ENCODE measurements at places on chromosomes 16 and 17.

DNA sequence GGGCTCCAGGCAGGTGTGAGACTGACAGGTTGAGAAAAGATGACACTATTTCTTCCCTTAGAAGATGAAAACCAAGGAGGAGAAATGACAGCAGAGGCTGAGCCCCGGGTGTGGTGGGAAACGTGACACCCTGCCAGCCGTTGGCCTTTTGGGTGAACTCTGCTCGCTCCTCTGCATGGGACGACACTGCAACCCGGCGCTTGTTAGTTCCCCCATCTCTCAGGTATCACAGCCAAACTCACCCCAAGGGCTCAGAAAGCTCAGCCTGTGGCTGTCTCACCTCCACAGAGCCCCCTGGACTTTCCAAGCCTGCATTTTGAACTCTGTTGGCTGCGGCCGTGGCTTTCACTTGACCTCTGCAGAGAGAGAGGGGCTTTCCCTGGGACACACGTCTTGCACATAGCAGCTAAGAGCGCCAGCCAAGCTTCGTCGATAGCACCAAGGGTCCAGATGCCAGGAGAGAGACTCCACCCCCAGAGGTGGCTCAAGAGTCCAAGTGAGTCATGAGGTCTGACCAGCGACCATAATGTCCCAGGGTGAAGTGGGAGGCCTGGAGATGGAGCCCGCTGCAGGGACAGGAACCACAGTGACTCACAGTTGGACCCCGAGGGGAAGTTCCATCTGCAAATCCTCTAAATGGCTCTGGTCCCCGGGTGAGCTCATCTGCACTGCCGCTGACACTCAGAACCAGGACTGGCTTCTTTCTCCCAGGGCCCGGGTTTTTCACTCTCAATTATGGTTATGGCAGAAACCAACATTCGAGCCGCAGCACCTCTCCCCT lies 301.9 kb downstream of the SOX9 start:
- no peak overlapping the region for H3K27ac ChIP-seq
- H3K36me3 ChIP-seq: no peaks in the 10 kb centered on the region
- peaks cover 4% of the 10 kb centered on the region for H3K4me1 ChIP-seq
- H3K4me3 ChIP-seq: no peak overlapping the region
- no peaks in the 10 kb centered on the region for H3K27me3 ChIP-seq

DNA sequence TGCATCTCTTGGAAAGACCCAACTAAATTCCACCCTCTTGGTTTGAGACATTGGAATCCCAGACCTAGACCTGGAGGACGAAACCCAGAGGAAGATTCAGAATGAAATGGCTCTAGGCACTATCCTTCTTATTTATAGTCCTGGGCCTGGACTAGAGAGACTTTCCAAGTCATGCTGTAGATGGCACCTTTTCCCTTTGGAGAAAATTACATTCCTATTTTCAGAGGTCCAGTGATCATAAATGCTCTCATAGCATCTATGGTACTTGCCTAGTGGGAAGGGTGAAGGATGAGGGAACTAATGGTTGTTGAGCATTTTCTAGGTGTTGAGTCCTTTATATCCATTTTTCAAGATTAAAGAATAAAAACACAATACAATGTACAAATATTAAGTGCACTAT lies 37.1 kb downstream of the SPACA3 start:
- H3K36me3 ChIP-seq: no peaks in the 10 kb centered on the region
- H3K27me3 ChIP-seq: peaks cover 20% of the 10 kb centered on the region
- no peaks in the 10 kb centered on the region for H3K4me1 ChIP-seq

DNA sequence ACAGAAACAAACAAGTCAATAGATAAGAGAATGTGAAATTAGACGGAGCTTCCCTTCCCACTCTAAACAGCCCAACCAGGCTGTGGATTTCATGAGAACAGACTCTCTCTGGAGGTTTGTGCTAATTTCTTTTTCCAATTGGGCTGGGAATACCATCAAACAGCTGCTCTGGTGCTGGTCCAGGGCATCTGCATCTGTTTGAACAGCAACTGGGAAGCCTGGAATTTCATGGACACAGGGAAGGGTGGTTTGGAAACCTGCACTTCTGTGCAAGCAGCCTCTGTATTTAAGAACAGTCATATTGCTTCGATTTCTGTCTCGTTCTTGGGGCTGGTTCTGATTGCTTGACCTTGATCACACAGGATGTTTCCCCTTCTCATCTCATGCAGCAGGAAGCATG lies 88.7 kb downstream of the FOXL1 start:
- H3K36me3 ChIP-seq: no peaks in the 10 kb centered on the region
- DNase-seq: no peak
- peaks cover 7% of the 10 kb centered on the region for H3K27me3 ChIP-seq
- no peak overlapping the region for H3K4me3 ChIP-seq

DNA sequence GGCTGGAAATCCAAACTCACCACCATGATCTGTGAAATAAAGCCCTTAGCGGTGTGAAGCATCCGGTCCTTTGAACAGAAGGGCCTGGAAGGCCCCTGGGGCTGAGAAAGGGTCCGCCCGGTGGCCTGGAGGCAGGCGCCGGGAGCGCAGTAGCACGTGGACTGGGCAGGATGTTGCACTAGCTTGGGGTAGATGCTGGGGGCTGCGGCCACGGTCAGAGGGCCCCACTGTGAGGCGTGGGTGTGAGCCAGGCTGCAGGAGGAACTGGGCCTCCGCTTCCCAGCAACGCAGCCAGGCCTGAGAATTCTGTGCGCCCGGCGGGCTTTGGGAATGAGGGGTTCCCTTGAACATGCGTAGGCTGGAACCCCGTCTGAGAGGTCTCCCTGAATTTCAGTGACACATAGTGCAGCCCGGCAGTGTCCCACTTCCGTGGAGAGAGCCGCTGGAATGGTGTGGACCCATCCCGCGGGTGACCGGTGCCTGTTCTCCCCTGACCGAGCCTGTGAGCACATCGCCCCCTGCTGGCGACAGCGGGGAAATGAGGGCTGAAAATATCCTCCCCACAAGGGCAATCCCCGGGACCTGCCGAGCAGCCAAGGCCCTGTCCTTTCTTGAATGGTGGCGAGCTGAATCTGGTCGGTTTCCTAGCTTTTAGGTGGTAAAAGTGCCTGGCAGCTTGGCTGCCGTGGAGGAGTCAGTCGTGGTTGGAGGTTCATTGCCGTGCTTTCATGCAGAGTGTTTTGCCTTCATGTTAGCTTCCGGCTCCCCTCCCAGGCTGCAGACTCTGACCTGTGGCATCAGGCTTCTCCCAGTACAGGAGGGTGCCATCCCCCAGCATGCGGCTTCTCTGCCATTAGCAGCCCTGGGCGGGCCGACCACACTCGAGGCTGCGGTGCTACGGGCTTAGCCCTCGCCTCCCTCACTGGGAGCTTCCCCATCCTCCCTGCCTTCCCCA lies 43.8 kb downstream of the DNAJA2 start:
- H3K27ac ChIP-seq: no peak overlapping the region
- no peak overlapping the region for H3K4me3 ChIP-seq
- no peaks in the 10 kb centered on the region for H3K4me1 ChIP-seq
- no peaks in the 10 kb centered on the region for H3K27me3 ChIP-seq
- DNase-seq: peak; percentile 76

DNA sequence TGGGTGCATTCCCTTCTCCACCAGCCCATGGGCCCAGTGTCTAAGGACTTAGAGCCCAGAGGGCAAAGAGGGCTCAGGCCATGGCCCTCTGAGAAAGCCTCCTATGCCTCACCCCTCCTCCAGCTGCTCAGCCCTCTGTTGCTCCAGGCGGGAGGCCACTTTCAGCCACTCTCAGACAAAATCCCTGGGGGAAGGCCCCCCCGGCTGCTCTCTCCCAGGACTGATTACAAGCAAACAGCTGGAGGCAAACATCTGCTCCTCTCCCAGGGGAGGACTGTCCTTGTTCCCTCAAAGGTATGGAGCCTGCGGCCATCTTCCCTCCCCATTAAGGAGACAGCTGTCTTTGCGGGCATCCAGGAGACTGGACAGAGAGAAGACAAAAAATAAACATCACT lies 54.9 kb upstream of the DLX4 start:
- peaks cover 95% of the 10 kb centered on the region for H3K27me3 ChIP-seq
- DNase-seq: no peak
- no peak overlapping the region for H3K27ac ChIP-seq
- no peak overlapping the region for H3K4me3 ChIP-seq
- H3K4me1 ChIP-seq: peaks cover 7% of the 10 kb centered on the region
- H3K36me3 ChIP-seq: no peaks in the 10 kb centered on the region

- H3K4me1 ChIP-seq: peaks cover 3% of the 10 kb centered on the region
- no peak overlapping the region for H3K27ac ChIP-seq
- peaks cover 56% of the 10 kb centered on the region for H3K36me3 ChIP-seq
- DNase-seq: no peak
- no peaks in the 10 kb centered on the region for H3K27me3 ChIP-seq
These were observed 15.7 kb downstream of the MVP start for GRCh38 chr16:29835926-29836325.

- no peak overlapping the region for H3K4me3 ChIP-seq
- H3K4me1 ChIP-seq: peaks cover 3% of the 10 kb centered on the region
- H3K27me3 ChIP-seq: peaks cover 30% of the 10 kb centered on the region
These were observed 22.7 kb upstream of the SRCIN1 start for GRCh38 chr17:38628441-38628840.

DNA sequence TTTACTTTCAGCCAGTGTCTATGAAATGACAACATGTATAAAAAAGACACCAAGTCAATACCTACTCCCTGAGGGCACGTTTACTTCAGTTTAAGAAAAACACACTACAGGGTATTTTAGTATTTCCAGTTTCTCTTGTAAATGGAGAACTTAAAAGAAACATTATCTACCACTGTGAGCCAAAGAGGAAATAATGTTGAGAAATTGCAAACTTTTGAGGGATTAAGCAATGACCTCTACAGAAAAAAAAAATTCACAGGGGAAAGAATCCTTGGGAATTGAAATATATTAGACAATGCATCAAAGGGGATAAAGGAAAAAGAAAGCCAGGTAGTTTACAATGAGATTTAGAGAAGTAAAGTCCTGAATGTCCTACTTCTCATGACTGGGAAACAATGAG lies 126.0 kb downstream of the KCNJ2 start:
- DNase-seq: no peak
- H3K27ac ChIP-seq: no peak overlapping the region
- no peaks in the 10 kb centered on the region for H3K27me3 ChIP-seq
- H3K36me3 ChIP-seq: no peaks in the 10 kb centered on the region
- no peak overlapping the region for H3K4me3 ChIP-seq
